ENCODE measurements at places on chromosomes 2 and 18. TPM values are rescaled to one million over a fixed set of nuclear protein-coding genes. Genes with fewer than 3 reads are reported as not detected.

The PLCD4 gene
- 3.0 TPM for total RNA-seq

The LIMS3 gene
- 3.0 TPM for total RNA-seq

The SLC9A2 gene
- total RNA-seq = 0.03 TPM

The NDC80 gene
- total RNA-seq = 0.29 TPM

The SULT1C2 gene
- total RNA-seq = 0.86 TPM

The HJURP gene
- 1.1 TPM for total RNA-seq

The PRADC1 gene
- total RNA-seq = 79.6 TPM

The MORN2 gene
- total RNA-seq = 14.3 TPM

The HSPE1 gene
- total RNA-seq = 111 TPM

The DNAJB2 gene
- 43.7 TPM for total RNA-seq
